ENCODE measurements at places on chromosomes 1 and 21. TPM values are rescaled to one million over a fixed set of nuclear protein-coding genes. Genes with fewer than 3 reads are reported as not detected.

VWA5B1 gene
- polyA plus RNA-seq = not detected

FCGR2B gene
- polyA plus RNA-seq = not detected

TRAF3IP3 gene
- 0.25 TPM for polyA plus RNA-seq

IQGAP3 gene
- polyA plus RNA-seq = 5.5 TPM

TMEM125 gene
- not detected for polyA plus RNA-seq

FCRL1 gene
- polyA plus RNA-seq = not detected

ERG gene
- polyA plus RNA-seq = 1.2 TPM

PARK7 gene
- polyA plus RNA-seq = 514 TPM

CELA3A gene
- polyA plus RNA-seq = not detected

CCDC30 gene
- polyA plus RNA-seq = 1.6 TPM

ORC1 gene
- 1.4 TPM for polyA plus RNA-seq

OLFM3 gene
- polyA plus RNA-seq = not detected

C1orf216 gene
- polyA plus RNA-seq = 20.0 TPM

OR2T2 gene
- not detected for polyA plus RNA-seq

MROH9 gene
- polyA plus RNA-seq = not detected

PTGS2 gene
- polyA plus RNA-seq = 50.4 TPM

SPRR2G gene
- polyA plus RNA-seq = not detected

RGS16 gene
- polyA plus RNA-seq = 0.41 TPM

C4BPA gene
- polyA plus RNA-seq = not detected

CXADR gene
- not detected for polyA plus RNA-seq

STIL gene
- polyA plus RNA-seq = 7.2 TPM

PGLYRP3 gene
- not detected for polyA plus RNA-seq

CNR2 gene
- not detected for polyA plus RNA-seq

FAM163A gene
- not detected for polyA plus RNA-seq

TIE1 gene
- 0.10 TPM for polyA plus RNA-seq

RAB25 gene
- polyA plus RNA-seq = not detected

BSND gene
- polyA plus RNA-seq = not detected

YBX1 gene
- 480 TPM for polyA plus RNA-seq

NBPF10 gene
- 1.1 TPM for polyA plus RNA-seq

LDLRAD1 gene
- not detected for polyA plus RNA-seq

PTBP2 gene
- polyA plus RNA-seq = 5.2 TPM

ZMYND12 gene
- polyA plus RNA-seq = 1.4 TPM

NR5A2 gene
- polyA plus RNA-seq = not detected

F5 gene
- polyA plus RNA-seq = not detected

CFAP126 gene
- polyA plus RNA-seq = not detected

EXO1 gene
- 6.3 TPM for polyA plus RNA-seq

SLC5A3 gene
- polyA plus RNA-seq = 2.6 TPM

DOP1B gene
- 6.0 TPM for polyA plus RNA-seq

MAB21L3 gene
- not detected for polyA plus RNA-seq

LRRC71 gene
- not detected for polyA plus RNA-seq

PRKAA2 gene
- 0.44 TPM for polyA plus RNA-seq

ICOSLG gene
- polyA plus RNA-seq = not detected

CASQ2 gene
- polyA plus RNA-seq = not detected

ZBTB8A gene
- 8.5 TPM for polyA plus RNA-seq

OR2T29 gene
- not detected for polyA plus RNA-seq

LCE1C gene
- polyA plus RNA-seq = not detected

RIPPLY3 gene
- polyA plus RNA-seq = not detected

RIPK4 gene
- polyA plus RNA-seq = 0.43 TPM

CFHR1 gene
- 0.74 TPM for polyA plus RNA-seq

OR14K1 gene
- polyA plus RNA-seq = not detected

CDCA8 gene
- 15.4 TPM for polyA plus RNA-seq

PEAR1 gene
- 1.2 TPM for polyA plus RNA-seq
